ENCODE measurements at places on chromosomes 7 and 10.

- DNase-seq = no peak
Measured at GRCh38 chr10:126997801-126998590, 92.8 kb downstream of the DOCK1 start.

- no peak for DNase-seq
Measured at GRCh38 chr10:132595021-132595420, 57.4 kb downstream of the INPP5A start.

- DNase-seq = no peak
Measured at GRCh38 chr10:7407368-7408290, 3.2 kb downstream of the SFMBT2 start.

DNA sequence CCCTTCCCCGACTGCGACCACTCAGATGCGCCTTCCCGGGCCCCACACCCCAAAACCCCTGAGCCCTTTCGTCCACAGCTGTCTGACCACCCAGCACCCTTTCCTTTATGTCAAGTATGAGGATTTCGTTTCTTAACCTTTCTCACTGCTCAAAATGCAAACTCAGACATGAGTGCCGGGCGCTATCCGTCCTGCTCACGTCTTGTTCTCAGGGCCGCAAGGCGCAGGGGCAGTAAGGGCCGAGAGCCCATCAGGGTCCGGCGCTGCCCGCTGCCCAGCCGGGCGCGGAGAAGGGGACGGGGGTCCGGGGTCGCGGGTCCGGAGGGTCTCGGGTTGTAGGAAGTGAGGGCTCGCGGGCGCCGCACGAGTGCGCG, 670 bp upstream of the RBM33 start:
- DNase-seq = peak; percentile 33

DNA sequence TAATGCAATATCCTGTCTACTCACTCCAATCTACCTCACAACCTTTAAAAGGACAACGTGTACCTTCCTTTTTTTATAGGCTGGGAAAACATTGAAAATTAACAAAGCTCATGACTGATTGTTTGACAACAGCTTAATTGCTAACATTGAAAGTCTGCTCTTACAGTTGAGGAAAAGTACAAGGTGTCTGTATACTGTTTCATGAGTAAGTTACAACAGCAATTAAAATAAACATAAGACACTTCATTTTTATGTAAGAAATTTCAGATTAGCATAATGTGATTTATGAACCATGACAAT, 28.6 kb upstream of the NCAPG2 start:
- no peak for DNase-seq

DNA sequence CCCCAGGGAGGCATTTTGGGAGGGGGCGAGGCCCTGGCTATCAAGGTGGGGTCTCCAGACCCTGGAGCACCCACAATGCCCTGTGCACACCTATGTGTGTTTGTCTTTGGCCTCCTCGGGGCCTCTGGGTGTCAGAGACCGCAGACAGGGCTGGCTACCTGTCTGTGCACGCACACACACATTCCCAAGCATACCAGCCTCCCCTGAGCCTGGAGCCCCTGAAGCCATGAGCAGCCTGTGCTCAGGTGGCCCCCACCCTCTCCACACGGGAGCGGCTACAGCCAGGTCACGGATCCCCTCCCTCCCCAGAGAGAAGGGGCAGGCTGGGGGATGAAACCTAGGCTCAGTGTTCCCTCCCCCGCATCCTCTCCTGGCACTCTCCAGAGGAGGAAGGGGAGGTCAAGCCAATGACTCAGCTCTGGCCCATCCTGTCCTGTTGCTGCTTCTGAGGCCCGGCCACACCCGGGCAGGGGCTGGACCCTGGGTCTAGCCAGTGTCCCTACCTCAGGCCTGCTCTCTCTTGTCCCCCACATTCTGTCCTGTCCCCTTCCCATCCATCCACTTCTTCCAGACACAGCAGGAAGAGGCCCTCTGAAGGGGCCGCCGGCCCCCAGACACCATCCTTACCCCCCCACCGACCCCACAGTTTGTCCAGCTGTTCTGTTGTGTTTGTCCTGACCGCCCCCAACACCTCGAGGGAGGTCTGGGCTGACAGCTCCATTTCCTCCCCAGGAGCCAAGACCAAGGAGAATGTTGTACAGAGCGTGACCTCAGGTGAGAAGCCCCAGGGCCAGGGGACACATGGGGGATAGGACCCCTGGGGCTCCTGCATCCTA, 720 bp downstream of the SNCG start:
- DNase-seq = peak; percentile 84

- DNase-seq = no peak
Measured at GRCh38 chr10:28559618-28560017, 26.7 kb downstream of the WAC start.

DNA sequence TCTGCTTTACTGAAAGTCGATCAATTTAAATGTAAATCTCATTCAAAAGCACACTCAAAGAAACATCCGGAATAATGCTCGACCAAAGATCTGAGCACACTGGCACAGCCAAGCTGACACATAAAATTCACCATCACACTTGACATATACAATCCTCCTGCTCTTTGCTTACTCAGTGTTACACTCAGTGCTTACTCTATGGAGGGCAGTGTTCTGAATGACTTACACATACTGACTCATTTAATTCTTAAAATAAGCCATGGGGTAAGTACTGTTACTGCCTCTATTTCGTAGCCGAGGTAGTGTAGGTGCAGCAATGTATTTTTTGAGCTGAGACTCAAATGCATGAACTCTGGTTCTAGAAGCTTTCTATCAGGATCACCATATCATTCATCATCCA, 421.5 kb upstream of the LRRN3 start:
- DNase-seq = no peak

GRCh38 chr7:33039903-33040292, 22.7 kb downstream of the NT5C3A start:
- no peak for DNase-seq

DNA sequence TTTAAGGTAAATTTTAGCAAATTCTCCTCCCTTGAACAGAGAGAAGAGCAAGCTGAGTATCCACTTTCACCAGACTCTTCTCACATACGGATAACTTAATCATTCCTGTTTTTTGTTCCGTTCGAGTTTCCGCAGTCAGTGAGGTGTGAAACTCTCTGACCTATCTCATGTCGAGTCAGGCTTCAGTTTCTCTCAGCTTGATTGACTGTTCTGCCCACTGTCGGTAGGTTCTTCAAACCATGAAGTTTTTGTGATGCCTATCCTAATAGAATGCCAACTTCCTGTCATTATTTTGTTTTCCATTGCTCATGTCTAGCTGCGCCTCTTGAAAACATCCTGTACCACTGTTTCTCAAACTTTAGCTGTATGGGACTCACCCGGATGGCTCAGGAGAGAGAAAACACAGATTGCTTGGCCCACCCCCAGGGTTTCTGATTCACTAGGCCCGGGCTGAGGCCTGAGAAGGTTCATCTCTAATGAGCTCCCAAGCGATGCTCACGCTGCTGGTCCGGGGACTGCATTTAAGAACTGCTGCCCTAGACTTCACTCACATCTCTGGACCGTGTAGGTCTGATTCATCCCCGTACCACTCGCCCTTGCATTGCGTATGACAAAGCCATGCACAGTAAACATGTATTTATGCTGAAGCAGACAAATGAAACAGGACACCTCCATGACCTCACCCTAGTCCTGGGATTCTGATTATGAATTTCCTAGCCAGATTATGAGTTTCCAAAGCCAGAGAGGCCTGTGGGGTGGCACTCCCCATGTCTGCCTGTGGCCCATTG, 208.4 kb upstream of the AGK start:
- no peak for DNase-seq

DNA sequence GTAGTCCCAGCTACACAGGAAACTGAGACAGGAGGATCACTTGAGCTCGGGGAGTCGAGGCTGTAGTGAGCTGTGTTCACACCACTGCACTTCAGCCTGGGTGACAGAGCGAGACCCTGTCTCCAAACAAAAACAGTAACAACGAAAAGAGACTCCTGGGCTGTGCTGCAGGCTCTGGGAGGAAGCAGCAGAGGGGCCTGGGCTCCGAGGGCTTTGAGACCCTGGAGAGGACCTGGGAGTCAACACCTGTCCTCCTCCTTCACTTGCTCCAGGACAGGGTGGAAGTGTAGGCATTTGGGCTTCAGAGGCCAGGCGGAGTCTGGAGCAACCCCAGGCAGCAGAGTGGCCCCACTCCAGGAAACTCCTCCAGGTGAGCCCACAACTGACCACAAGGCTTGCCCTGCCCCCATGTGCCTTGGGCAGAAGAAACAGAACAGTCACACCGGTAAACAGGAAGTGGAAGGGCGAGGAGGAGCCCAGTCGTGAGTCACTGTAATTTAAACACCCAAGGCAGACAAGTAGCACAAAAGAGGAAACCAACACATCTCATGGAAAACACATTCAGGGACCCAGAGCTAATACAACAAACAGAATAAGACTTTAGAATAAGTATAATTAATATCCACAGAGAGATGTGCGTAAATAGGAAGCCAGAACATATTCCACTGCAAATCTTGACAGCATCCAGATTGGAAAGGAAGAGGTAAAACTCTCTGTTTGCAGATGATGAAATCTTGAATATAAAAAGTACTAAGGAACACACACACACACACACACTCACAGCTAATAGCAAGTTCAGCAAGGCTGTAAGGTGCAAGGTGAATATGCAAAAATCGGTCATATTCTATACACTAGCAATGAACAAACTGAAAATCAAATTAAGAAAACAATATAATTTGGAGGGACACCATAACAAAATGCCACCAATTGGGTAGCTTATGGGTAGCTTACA, 20.5 kb upstream of the RASGEF1A start:
- no peak for DNase-seq

DNA sequence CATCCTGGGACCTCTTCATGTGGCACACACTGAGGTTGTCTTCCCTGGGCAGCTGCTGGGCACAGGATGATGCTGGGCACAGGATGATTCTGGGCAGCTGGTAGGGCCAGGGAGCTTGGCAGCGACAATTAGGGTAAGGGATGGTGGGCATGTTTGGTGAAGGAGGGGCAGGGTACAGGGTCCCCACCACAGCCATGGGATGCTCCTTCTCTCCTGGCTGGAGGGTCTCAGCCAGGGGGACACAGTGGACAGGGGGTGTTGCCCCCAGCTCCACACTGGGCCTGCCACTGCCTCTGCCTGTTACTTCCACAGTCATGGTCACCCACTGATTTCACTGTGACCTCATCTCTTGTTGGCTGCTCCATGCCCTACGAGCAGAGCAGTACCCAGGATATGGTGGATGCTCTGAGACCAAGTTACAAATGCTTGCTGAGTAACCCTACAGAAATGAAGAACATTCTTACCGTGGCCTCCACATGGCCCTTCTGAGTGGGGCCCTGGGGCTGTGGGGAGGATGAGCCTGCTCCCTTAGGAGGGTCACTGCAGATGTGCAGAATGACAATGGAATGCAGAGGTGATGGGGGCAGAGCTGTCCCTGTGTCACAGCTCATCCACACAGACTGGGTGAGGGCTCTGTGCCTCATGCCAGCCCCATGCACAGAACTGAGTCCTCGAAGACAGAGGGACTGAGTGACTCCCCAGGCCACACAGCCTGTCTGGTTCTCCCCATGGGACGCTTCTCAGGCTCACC, 28.4 kb upstream of the RET start:
- peak; percentile 78 for DNase-seq

DNA sequence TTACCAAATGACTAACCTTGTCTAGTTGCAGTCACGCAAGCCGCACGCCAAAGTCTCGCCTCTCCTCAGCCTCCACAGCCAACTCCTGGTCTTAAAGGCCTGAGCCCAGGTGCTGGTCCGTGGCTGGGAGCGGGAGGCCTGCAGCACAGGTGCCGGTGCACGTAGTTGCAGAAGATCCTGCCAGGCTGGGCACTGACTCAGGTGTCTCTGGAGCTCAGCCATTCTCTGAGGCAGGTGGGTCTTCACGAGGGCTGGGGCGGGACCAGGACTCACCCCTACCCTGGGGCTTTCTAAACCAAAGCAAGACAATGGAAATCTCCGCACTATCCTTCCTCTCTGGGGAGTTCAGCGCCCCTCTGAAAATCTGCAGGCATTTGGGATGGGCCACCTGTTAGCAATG, 216.4 kb downstream of the MLLT10 start:
- no peak for DNase-seq

DNA sequence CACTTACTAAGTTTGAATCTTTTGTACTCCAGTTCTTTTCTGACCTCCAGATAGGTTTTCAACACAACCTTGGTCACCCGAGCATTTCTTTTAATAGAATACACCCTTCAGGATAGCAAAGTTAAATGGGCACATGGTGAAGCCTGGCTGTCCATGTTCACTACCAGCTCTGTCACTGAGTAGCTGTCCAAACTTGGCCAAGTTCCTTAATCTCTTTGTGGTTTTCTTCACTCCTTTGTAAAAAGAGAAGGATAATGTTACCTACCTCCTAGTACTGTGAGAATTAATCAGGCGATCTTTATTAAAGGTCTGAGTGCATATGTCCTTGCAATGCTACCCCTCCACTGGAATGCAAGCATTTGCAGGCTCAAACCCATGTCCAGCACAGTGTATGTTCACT, 128.1 kb upstream of the PTPRZ1 start:
- DNase-seq = no peak

- peak; percentile 60 for DNase-seq
Measured at GRCh38 chr10:84424731-84425167, 96.4 kb downstream of the CCSER2 start.

GRCh38 chr10:71213127-71213621, 804 bp downstream of the UNC5B start:
- DNase-seq = peak; percentile 57

- DNase-seq = no peak
Measured at GRCh38 chr7:50822706-50823105, 40.0 kb upstream of the GRB10 start.

DNA sequence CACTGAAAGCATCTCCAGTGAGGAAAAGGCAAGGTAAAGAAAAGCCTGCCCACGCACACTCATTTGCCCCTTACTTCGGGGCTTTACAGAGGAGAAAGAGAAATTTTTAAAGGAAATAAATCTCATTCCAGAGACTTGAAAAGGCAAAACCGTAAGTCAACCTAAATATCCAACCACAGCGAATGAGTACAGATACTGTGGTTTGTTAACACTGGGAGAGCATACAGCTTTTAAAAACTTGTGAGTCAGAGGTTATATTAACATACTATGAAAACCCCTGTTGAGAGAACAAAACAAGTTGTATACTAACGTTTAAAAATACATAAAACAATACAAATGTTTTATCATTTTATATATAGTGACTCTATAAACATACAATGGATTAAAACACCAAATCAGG, 28.6 kb upstream of the ST7 start:
- no peak for DNase-seq

GRCh38 chr10:69640196-69640980, 10.3 kb downstream of the FAM241B start:
- no peak for DNase-seq
